ENCODE measurements at places on chromosomes 6 and 20. TPM values are rescaled to one million over a fixed set of nuclear protein-coding genes. Genes with fewer than 3 reads are reported as not detected.

OGFR gene
- total RNA-seq: 37.8 TPM

ECT2L gene
- total RNA-seq: not detected

CFB gene
- 2.0 TPM for total RNA-seq

LHFPL5 gene
- not detected for total RNA-seq

SPATA25 gene
- total RNA-seq: 0.15 TPM

TUBE1 gene
- total RNA-seq: 18.0 TPM
